Lung microvascular endothelial cell (primary cell): ENCODE measurements at places on chromosomes 16 and 17. TPM values are rescaled to one million over a fixed set of nuclear protein-coding genes. Genes with fewer than 3 reads are reported as not detected.

GRCh38 chr17:8133399-8133798 lies 9.5 kb upstream of the HES7 start:
- no peak for DNase-seq

- no peak for DNase-seq
These were observed 148.0 kb downstream of the KCNJ12 start for GRCh38 chr17:21524211-21524591.

DNA sequence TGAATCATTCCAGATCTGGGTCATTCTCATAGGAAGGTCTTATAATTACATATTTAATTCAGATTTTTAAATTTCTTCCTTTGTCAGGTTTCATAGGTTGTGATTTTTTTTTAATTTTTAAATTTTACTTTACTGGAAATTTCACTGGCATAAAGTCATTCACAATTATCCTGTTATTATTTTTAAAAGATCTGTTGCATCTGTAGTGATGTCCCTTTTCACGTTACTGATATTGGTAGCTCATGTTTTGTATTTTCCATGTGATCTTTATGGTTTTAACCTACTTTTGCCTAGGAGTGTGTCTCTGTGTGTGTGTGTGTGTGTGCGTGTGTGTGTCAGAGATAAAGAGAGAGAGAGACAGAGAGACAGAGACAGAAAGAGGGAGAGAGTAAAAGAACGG lies 216.6 kb upstream of the KCNJ16 start:
- DNase-seq, result no peak

KRTAP9-8 gene
- not detected in 2 replicates for total RNA-seq

SULT1A4 gene
- total RNA-seq, result 1.8 and 8.3 TPM in 2 replicates

- DNase-seq, result peak; percentile 18
These were observed 30.8 kb downstream of the FA2H start for GRCh38 chr16:74743668-74744299.

- no peak for DNase-seq
These were observed 37.1 kb downstream of the NXPH3 start for GRCh38 chr17:49612726-49613125.

DNA sequence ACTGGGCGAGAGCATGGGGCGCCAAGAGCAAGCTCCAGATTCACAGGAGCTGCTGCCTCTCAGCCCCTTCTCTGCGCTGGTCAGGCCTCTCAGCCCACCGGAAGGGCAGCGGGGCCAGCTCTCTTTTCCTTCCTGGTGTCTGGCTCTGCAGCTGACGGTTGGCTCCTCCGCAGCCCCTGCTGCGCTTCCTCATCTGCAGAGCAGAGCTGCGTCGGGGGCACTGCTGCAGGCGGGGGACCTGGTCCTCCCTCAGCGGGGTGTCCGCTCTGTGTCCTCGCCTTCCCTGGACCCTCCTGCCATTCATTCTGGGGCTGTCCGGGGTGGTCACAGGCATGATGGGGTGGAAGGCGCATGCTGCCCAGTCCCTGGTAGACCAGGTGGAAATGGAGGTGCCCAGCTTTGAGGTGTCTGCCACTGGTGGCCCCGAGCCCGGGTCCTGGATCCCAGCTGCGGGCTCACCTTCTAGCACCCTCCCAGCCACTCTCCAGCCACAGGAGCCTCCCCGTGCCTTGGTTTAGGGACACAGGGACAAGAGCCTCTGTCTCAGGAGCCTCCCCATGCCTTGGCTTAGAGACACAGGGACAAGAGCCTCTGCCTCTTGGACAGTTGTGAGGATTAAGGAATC lies 84.8 kb downstream of the IRF8 start:
- DNase-seq, result no peak

GRCh38 chr17:76948726-76949342 lies 80.6 kb downstream of the MGAT5B start:
- no peak for DNase-seq

ATP2A3 gene
- total RNA-seq, result under 0.01 TPM in 2 replicates

SLC5A10 gene
- not detected in 2 replicates for total RNA-seq

ZG16B gene
- total RNA-seq, result 0.65 TPM in 1 of 2 replicates, not detected in the other

GRCh38 chr16:51163894-51164566 lies 13.0 kb upstream of the SALL1 start:
- no peak for DNase-seq

TBC1D16 gene
- 31.2 and 48.8 TPM in 2 replicates for total RNA-seq

GRCh38 chr17:18356624-18357023 lies 6.7 kb downstream of the SHMT1 start:
- no peak for DNase-seq

SLC12A3 gene
- total RNA-seq, result not detected in 2 replicates

GRCh38 chr16:53457670-53458069 lies 23.4 kb downstream of the RBL2 start:
- DNase-seq, result no peak

DNA sequence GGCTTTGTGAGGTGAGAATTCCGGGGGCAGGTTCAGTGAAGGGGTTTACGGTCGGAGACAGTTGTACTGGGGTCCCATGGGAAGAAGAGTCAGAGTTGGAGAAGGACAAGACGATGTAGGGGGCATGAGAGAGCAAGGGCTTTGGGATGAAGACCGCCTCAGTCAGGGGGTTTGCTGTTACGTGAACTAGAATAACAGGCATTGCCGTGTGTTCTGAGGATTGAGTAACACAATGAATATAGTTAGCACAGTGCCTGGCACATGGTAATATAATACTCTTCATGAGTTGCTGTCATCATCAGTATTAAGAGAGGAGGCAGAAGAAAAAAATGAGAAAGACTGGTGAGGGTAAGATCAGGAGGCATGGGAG lies 577 bp downstream of the ZNF646 start:
- no peak for DNase-seq

GP1BA gene
- total RNA-seq, result not detected in 2 replicates

- no peak for DNase-seq
These were observed 35.5 kb downstream of the SOST start for GRCh38 chr17:43722870-43723665.

DNA sequence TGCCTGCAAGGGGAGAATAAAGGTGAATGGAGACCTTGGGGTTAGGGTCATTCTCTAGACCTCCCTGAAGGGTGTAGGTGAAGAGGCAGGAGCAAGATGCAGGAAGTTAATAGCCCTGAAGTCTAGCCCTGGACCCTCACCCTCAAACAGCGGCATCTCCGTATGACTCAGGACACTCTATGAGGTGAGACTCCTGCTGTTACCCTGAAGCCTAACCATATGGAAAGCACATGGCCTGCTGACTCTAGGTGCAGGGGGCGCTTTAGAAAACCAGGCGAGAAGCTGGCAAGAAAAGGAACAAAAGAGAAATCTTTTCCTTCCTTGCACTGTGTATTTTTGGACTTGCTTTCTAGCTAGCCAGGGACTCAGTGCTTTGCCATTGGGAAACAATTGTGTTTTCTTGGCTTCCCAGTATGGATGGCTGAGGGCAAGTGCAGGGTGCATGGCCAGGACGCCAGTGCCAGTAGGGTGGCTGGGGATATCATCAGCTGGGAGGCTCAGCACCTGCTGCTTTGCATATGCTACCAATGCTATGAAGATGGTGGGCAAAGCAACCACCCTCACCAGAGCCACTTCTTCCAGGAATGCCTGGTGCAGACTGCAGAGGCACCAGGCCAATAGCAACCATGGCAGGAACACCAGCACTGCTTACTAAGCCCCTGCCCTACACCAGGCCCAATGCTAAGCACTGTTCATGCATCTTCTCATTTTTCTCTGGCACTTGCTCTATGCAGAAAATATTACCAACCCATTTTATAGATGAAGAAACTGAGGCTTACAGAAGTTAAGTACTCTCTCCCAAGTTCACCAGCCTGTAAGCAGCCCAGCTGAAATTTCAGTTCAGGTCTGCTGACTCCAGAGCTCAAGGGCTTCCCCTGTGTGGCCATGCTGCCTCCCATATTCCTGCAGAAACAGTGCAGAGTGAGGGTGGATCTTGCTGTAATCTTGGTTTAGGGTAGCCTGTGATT lies 425.1 kb downstream of the SLC39A11 start:
- no peak for DNase-seq

- DNase-seq, result no peak
These were observed 120.2 kb downstream of the KIF2B start for GRCh38 chr17:53942898-53943297.

- DNase-seq, result no peak
These were observed 166.5 kb downstream of the AXIN2 start for GRCh38 chr17:65394811-65395472.
